ENCODE measurements at places on chromosomes 12 and 14. TPM values are rescaled to one million over a fixed set of nuclear protein-coding genes. Genes with fewer than 3 reads are reported as not detected.
A peak's percentile ranks its signal among the peaks of the same experiment; 100 is the strongest.

The LIN7A gene
- 39.9 TPM for total RNA-seq

- DNase-seq: no peak
These were observed 495 bp upstream of the KRT3 start for GRCh38 chr12:52796429-52796794.

The PRKD1 gene
- total RNA-seq: 30.6 TPM

- no peak for DNase-seq
These were observed 235.9 kb upstream of the KITLG start for GRCh38 chr12:88816201-88816600.

DNA sequence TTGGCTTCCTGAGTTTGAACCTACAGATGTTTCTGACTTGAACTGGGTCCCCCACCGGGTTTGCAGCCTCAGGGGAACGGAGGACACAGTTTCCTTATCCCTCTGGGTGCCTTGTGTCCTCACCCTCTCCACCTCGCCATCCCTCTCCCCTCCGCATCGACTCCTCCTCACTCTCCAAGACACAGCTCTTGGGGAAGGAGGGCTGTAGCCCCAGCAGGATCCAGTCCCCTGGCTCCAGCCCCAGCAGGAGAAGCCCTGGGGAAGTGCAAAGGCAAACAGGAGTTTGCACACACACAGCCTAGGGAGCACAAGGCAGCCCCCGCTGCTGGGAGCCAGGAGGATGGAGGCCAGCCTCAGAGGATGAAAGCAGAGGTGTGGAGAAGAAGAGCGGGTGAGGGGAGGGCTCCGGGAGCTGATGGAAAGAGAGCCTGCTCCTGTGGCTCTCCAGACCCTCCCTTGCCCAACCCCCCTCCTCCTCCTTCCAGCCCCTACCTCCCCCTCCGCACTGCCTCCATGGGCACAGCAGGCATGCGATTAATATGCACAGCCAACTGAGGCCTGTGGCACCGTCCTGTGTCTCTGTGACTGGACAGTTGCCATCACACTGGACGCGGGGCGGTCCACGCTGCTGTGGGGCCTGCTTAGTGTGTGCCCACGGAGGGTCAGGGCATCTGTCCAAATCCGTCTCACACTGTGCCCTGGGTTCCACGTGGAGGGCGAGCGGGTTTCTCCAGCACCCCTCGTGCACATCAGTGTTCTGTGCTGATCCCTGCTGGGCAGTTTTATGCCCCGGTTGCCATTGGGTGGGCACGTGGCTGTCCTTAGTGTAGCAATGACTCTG, 193.7 kb upstream of the DIO3 start:
- DNase-seq: no peak

- no peak for DNase-seq
These were observed 43.3 kb upstream of the CSRP2 start for GRCh38 chr12:76921891-76922664.

The LUM gene
- 2.7 TPM for total RNA-seq

GRCh38 chr12:17334784-17335183, 728.8 kb upstream of the LMO3 start:
- DNase-seq: no peak

GRCh38 chr12:4734625-4735340, 14.6 kb downstream of the GALNT8 start:
- no peak for DNase-seq

- DNase-seq: no peak
These were observed 48.4 kb downstream of the SMIM41 start for GRCh38 chr12:52127683-52128450.

- no peak for DNase-seq
These were observed 10.4 kb downstream of the ITPK1 start for GRCh38 chr14:93105362-93105761.

DNA sequence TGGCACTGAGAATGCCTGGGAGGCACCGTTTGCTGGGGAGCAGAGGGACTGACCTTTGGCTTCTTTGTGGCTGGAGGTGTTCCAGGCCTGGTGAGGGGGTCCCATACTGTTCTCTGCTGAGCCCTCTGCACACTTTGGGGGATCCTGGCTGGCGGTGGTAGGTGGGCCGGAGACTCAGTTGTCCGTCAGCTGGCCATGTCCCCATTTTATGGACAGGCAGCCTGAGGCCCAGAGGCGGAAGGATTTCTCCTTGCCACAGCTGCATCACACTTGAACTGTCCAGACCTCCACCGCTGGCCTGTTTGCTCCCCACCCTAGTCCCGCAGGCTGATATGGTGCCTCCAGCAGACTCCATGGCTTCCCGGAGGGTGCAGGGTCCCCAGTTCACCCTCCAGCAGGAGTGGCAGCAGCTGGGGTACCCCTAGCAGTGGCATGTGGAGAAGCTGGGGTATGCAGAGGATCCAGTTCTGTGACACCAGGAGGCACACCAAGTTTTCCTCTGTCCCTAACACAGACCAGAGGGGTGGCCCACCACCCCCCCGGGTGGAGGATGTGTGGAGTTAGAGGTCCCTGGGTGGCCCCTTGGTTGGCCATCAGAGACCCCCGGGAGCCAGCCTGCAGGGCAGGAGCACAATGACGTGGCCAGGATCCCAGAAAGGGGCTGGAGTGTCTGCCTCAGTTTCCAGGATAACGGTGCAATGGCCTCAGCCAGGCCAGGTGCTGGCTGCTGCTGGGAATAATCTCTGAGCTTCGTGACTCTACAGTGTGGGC, 14.8 kb downstream of the SLC25A29 start:
- peak; percentile 30 for DNase-seq

GRCh38 chr12:80064269-80064668, 35.1 kb upstream of the OTOGL start:
- DNase-seq: no peak

- no peak for DNase-seq
These were observed 28.4 kb upstream of the AP4S1 start for GRCh38 chr14:30996892-30997659.

- DNase-seq: peak; percentile 91
These were observed at the start of gene ACTR10 for GRCh38 chr14:58199726-58200479. TSS of gene ACTR10 (plus strand) at chr14:58200149. CDS start at chr14:58200218, 69 bp downstream.

- no peak for DNase-seq
These were observed 39.8 kb upstream of the LMNTD1 start for GRCh38 chr12:25592725-25593495.

- DNase-seq: no peak
These were observed 125.7 kb downstream of the SCARB1 start for GRCh38 chr12:124737772-124738635.

- no peak for DNase-seq
These were observed 4.8 kb upstream of the ING4 start for GRCh38 chr12:6667559-6668210.

DNA sequence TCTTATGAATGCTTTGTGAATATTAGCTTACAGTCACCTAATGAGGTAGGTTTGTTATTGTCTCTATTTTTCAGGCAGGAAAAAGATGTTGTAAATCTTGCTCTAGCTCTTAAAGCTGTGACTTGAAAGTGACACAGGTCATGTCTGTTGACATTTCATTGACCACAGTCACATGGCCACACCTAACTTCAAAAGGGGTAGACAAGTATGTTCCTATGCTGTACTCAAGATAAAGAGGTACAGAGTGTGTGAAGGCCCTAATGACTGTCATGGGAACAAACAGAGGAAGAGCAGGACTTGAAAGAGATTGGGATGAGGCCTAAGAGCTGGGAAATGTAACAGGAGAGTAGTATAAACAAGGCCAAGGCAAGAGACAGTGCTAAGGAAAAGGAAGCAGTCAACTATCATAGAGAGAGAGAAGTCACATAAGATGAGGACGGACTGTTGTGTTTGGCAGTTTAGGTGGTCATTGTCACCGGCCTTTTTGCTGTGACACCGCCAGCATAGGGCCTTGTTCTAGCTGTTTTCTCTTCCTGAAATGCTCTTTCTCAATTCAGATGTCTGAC, 181.0 kb downstream of the CFAP54 start:
- DNase-seq: no peak

DNA sequence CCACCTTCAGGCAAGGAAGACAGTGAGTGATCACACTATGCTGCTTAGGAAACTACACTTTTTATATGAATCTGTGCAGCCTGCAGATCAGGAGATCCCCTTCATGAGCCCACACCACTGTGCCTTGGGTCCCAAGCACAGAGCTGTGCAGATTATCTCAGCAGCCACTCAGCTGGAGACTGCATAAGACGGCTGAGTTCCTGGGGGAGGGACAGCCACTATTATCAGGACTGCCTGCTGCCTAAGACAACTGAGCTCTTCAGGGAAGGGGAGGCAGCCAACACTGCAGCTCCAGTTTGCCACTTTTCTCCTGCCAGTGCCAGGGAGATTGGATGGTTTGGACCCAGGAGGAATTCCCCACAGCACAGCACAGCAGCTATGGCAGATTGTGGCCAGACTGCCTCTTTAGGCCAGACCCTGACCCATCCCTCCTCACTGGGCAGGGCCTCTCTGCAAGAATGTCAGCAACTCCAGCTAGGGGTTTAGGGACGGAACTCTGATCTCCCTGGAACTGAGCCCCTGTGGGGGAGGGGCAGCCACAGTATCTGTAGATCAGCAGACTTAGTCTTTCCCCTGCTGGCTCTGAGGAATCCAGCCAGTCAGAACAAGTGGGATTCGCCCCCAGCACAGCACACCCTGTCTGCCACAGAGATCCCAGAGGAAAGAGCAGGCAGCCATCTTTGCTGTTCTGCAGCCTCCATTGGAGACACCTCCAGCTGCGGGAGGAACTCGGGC, 141.3 kb downstream of the KLHL28 start:
- no peak for DNase-seq

The TDRD9 gene
- 11.8 TPM for total RNA-seq

Data from dorsolateral prefrontal cortex (tissue), 122 donors.